Mesendoderm (in vitro differentiated cells): ENCODE measurements at places on chromosomes 16 and 17.

DNA sequence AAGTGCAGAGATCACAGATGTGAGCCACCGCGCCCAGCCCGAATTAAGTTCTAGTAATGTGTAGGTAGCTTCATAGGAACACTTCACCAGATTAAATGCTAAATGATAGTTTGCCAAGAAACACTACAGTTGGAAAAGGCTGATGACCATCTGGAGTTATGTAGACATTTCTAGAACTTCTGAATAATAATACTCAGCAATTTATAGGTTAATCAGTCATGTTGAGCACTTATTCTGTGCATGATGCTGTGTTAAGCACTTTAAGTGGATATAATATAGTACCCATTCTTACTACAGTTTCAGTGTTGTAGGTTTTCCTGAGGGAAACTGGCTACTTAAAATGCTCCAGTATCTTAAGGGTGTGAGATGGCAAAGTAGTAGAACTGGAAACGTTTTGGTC, 45.2 kb downstream of the NUP93 start:
- H3K27ac ChIP-seq, result no peak overlapping the region
- no peaks in the 10 kb centered on the region for H3K27me3 ChIP-seq
- H3K36me3 ChIP-seq, result no peaks in the 10 kb centered on the region
- no peak for DNase-seq
- no peaks in the 10 kb centered on the region for H3K4me1 ChIP-seq

DNA sequence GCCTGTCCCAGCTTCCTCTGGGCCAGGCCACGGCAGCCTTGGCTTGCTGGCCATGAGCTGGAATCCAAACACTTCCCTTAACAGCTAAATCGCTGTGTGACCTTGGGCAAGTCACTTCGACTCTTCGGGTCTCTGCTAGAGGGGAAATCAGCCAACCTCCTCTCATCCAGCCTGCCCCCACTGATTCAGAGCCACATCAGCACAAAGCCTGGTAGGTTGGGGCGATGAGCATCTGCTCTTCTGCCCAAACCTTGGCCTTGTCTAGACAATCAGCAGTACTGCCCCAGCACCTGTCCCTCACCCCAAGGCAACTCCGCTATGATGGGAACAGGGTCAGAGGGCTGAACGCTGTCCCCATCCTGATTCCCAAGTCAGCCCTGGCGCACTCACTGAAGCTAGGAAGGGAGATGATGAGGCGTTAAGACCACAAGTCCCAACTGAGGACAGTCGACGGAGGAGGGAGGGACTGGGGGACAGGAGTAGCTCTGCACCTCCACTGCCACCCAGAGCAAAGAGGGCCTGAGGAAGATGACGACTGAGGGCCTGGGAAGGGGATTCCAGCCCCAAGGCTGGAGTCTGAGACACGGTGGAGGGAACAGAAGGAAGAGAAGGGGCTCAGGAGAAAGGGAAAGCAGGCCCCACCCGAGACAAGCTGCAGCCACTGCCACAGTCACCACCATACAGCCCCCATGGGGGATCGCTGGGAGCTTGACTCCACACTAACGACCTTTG, 1.3 kb downstream of the CLUH start:
- DNase-seq, result no peak
- H3K27ac ChIP-seq, result no peak overlapping the region
- H3K36me3 ChIP-seq, result no peaks in the 10 kb centered on the region
- no peaks in the 10 kb centered on the region for H3K27me3 ChIP-seq
- peaks cover 5% of the 10 kb centered on the region for H3K4me1 ChIP-seq

GRCh38 chr17:69363488-69364210, 36.7 kb upstream of the ABCA5 start:
- no peak overlapping the region for H3K4me3 ChIP-seq
- H3K27ac ChIP-seq, result no peak overlapping the region
- no peaks in the 10 kb centered on the region for H3K36me3 ChIP-seq

- peaks cover 2% of the 10 kb centered on the region for H3K4me1 ChIP-seq
- no peak for DNase-seq
- no peaks in the 10 kb centered on the region for H3K36me3 ChIP-seq
- no peak overlapping the region for H3K27ac ChIP-seq
- H3K4me3 ChIP-seq, result no peak overlapping the region
These were observed 108.5 kb upstream of the RCVRN start for GRCh38 chr17:10013365-10014112.

DNA sequence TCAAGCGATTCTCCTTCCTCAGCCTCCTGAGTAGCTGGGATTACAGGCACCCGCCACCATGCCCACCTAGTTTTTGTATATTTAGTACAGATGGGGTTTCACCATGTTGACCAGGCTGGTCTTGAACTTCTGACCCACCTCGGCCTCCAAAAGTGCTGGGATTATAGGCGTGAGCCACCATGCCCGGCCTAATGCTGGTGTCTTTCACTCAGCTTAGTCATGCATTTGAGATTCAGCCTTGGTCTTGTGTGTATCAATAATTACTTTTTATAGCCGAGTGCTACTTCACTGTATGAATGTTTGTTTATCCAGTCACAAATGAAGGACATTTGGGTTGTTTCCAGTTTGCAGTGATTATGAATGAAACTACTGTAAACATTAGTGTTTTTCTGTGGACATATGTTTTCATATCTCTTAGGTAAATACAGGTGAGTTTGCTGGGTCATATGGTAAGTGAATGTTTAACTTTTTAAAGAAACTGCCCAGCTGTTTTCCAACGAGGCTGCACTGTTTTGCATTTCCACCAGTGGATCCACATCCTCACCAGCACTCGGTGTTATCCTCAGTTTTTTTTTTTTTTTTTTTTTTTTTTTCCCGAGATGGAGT, 11.0 kb upstream of the PLCG2 start:
- H3K4me3 ChIP-seq, result no peak overlapping the region
- H3K27me3 ChIP-seq, result no peaks in the 10 kb centered on the region
- DNase-seq, result no peak

GRCh38 chr16:4064950-4065352, 51.3 kb downstream of the ADCY9 start:
- H3K27ac ChIP-seq, result no peak overlapping the region
- no peak for DNase-seq
- no peaks in the 10 kb centered on the region for H3K27me3 ChIP-seq
- no peaks in the 10 kb centered on the region for H3K36me3 ChIP-seq
- no peak overlapping the region for H3K4me3 ChIP-seq
- no peaks in the 10 kb centered on the region for H3K4me1 ChIP-seq

- H3K36me3 ChIP-seq, result no peaks in the 10 kb centered on the region
- no peak overlapping the region for H3K4me3 ChIP-seq
- peak; percentile 26 for DNase-seq
- H3K27me3 ChIP-seq, result no peaks in the 10 kb centered on the region
- no peak overlapping the region for H3K27ac ChIP-seq
- no peaks in the 10 kb centered on the region for H3K4me1 ChIP-seq
These were observed 72.2 kb upstream of the CREBBP start for GRCh38 chr16:3952737-3953131.

DNA sequence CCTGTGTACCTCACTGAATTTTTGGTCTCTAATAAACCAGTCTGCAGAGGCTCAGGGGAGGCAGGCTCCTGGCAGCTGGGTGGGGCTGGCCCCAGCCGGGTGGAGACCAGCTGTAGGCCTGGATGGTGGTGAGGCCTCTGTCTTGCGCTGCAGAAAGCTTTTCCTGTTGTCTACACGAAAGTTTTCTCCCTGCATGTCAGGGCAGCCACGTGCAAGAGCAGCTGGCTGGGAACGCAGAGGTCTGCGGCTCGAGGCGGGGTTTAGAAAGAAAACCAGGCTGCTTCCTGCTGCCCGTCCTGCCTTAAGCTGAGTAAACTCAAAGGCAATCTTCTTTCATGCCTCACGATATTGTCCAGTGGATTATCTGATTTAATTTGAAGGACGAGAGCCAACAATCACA, 2.4 kb downstream of the SERPINF1 start:
- DNase-seq, result no peak
- no peak overlapping the region for H3K27ac ChIP-seq
- H3K4me3 ChIP-seq, result no peak overlapping the region
- H3K36me3 ChIP-seq, result no peaks in the 10 kb centered on the region
- H3K27me3 ChIP-seq, result no peaks in the 10 kb centered on the region
- H3K4me1 ChIP-seq, result peaks cover 4% of the 10 kb centered on the region
